ENCODE measurements at places on chromosomes 16 and 17.
A peak's percentile ranks its signal among the peaks of the same experiment; 100 is the strongest.

DNA sequence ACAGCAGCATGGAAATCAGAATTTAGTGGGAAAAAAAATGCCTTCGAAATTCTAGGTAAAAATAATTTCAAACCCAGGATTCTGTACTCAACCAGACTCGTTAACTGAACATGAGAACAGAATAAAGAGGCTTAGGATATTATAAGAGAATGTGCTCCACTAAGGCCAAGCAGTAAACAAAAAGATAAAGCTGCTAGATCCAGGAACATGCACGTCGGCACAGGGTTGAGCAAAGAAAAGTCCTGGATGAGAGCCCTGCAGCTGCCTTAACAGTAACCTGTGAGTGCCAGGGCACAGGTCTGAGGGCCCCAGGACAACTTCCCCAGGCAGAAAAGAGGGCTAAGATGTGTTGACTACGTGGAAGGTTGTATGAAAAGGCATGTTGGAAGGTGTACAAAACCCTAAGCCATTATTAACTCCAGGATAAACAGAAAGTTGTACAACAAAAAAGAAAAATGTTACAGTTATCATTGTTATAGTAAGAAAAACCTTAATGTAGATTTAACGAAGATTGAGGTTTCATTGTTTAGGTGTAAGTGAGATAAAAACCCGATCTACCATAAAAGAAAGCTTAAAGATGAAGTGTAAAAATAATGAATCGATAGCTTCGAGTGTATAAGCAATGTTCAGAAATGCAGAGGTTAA, 42.3 kb upstream of the RBFOX3 start:
- DNase-seq = no peak

GRCh38 chr17:7336240-7337175, at the start of gene ACAP1:
TSS of gene ACAP1 (plus strand) at chr17:7336529. CDS start at chr17:7336735, 206 bp downstream.
- DNase-seq = peak; percentile 71

DNA sequence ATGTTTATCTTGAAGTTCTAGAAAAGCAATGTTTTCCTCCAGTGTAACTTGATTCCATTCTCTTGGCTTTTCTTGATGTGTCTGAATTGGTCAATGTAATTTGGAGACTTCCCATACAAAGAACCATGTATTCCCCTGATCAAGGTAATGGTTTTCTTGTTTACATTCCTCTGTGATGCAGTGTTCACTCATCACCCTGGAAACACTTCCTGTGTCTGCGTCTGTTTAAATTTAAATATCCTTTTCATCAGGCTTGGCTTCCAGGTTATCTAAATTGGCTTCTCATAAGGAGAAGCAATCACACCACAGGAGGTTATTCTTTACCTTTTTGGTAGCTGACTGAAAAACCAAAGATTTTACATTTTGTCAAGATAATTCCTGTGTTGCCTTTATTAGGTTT, 237.3 kb upstream of the WSCD1 start:
- no peak for DNase-seq

DNA sequence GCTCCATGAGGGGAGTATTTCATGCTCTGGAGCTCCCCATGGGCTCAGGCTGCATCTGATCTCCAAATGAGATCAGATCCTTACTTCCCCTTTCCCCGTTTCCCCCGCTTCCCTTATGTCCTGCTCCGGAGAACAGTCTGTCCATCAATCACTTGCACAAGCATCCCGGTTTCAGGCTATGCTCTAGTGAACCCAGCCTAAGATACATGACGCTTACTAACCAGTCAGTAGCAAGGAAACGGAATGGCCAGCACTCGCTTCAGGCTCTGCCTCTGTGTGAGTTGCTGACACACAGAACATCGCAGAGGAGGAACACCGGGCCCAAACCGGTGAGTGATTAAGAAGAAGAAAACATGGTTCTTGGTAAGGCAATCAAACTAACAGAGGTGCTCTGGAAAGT, 9.4 kb upstream of the ATP5MC1 start:
- peak; percentile 24 for DNase-seq

GRCh38 chr17:49482144-49482817, 12.8 kb upstream of the NGFR start:
- DNase-seq = peak; percentile 19

DNA sequence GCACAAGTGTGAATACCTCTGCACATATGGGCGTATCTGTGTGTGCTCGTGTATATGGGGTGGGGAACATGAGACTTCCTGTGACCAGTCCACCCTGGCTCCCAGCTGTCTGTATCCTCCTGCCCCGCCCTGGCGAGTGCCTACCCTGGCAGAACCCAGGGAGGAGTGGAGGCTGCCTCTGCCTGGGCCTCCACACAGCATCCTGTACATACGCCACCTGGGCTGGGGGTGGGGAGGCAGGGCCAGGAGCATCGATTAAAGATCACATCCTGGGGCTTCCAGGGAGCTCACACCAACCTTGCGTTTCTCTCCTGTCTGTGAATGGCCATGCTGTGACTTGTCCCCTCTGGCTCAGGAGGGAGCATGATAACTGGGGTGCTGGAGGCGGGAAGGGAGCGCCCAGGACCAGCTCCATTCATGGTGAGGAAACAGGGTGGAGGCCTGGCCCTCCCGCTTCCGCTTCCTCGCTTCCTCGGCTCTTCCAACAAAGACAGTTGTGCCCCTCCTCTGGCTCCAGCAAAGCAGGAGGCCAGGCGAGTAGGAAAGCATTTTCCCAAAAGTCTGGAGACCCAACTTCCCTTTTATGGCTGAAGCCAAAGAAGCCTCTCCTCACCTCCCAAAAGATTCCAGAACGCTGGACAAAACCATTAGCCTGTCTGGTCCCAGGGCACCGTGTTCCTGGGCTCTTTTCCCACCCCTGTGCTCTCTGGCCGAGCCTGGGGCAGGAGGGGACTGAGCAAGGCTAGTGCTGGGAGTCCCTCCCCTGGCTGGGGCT, 22.9 kb downstream of the ADAM11 start:
- DNase-seq = no peak

GRCh38 chr16:47037396-47037745, 63.9 kb upstream of the DNAJA2 start:
- DNase-seq = no peak

DNA sequence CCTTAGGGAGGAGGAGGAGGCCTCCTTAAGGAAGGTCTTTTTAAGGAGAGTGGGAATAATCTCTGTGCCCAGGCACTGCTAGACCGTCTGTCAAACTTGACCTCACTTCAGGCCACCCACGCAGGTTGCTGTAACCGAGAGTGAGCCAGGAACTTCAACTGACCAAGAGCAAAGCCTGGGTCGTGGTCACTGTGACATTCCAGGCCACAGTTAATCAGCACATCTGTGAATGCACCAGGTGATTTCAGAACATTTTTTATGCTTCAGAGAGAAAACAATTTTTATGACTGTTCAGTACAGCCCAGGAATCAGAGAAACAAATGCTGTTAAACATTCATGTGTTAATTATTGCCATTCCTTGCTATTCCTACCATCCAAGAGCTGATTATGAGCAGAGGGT, 226.6 kb upstream of the ASIC2 start:
- DNase-seq = no peak

Measured in suppressor macrophage (primary cell).